ENCODE measurements at places on chromosomes 1 and 21.
A peak's percentile ranks its signal among the peaks of the same experiment; 100 is the strongest.

GRCh38 chr1:62057641-62058290 is 136.9 kb upstream of the L1TD1 start:
- DNase-seq: no peak

DNA sequence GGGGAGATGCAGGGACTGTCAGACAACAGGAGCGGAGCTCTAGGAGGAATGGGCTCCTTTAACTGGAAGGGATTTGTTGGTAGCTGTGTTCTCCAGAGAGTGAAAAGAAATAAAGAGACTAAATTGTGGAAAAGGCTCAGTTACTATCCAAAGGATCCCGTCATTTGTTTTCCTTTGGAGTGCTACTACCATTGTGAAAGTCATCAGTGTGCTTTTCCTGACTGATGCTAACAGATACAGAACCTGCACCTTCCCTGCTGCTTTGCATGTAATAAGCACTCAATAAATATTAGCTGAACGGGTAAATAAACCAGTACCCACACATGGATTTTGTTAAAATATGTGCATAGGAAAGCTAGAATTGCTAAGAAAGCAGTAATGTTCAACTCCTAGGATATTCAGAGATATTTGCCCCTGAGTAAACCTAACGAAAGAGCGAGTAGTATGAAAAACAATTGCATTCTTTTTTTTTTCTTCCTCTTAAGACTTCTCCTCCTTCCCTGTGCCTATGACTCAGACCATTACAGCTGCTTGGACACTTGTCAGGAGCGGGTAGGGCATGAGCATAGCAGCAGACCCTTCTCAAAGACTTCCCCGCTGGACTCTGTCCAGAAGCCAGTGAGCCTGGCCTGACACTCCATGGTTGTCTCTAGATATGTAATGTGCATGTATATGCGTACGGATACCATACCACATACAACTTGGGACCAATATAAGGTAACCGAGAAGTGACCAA is 41.7 kb downstream of the PTGFRN start:
- no peak for DNase-seq

GRCh38 chr1:17565461-17566252 is 26.2 kb downstream of the ARHGEF10L start:
- DNase-seq: peak; percentile 81

DNA sequence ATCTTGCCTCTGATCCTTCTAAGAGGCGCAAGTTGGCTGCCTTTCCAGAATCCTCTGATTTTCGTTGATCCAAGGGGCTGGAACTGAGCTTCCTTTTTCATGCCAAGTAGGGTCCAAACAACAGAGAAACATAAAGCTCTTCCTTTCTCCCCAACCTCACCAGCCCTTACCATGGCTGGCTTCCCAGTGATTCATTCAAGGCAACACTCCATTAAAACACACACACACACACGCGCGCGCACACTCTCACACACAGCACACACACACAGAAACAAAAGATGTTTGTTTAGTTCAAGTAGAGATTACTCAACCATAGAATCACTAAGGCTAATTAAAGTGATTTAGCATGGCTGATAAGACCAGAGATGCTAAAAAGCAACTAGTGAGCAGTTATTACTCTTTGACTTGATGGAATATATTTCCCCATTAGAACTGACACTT is 13.0 kb upstream of the GUCA2A start:
- DNase-seq: no peak

GRCh38 chr1:212738330-212738729 is 38.7 kb upstream of the BATF3 start:
- DNase-seq: no peak

DNA sequence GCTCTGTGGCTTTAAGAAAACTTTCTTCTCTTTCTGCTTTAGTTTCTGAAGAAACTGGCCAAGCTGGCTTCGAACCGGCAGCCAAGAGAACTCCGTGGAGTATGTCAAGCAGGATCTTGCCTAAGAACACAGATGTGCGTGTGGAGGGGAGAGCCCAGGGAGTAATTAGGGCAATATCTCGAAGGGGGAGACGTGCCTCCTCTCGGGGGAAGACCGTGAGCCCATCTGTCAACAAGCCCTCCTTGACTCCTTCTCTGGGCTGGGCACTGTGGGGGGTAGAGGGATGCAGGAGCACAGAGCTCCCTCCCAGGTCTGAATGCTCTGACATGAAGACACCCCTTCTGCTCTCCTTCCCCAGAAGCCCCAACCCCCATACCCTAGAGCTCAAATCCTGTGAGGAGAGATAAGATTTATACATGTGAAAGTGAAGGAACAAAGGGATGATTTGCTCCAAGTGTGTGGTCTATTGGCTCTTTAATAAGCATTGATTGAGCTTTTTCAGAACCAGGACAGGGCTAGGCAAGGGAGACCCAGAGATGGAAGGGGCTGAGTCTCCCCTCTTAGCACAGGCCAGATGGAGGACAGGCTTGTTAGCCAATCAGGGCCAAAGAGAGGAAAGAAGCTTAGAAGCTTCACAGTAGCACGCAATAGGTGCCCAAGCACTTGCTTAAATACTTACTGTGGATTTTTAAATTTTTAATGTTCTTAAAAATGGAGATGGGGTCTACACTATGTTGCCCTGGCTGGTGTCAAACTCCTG is 37.5 kb downstream of the EDN2 start:
- DNase-seq: no peak

DNA sequence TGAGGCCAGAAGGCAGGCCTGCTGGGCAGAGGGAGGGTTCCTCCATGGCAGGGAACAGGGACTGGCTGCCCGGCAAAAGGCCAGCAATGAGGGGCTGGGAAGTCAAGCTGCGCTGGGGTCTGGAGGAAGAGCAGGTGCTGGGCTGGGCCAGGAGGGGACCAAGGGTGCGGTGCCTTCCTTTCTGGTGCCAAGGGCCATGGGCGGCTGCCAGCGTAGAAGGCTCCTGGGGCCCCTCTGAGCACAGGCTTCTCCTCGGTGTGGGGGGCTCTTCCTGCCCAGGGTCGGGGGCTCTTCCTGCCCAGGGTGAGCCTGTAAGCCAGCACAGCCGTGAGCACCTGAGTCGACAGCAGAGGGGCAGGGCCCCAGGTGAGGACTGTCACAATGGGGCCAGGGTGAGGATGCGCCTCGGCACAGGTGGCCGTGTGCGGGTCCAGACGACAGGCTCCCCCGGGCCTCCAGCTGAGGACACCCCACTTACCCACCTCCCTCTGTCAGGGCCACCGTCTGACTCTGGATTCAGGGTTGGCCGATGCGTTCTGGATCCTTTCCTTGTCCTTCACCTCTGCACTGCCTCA is 10.7 kb upstream of the DNMT3L start:
- DNase-seq: no peak

- DNase-seq: no peak
Observed at GRCh38 chr1:55749975-55750627, 534.9 kb upstream of the USP24 start.

GRCh38 chr1:70966018-70966638 is 81.5 kb downstream of the PTGER3 start:
- DNase-seq: no peak

DNA sequence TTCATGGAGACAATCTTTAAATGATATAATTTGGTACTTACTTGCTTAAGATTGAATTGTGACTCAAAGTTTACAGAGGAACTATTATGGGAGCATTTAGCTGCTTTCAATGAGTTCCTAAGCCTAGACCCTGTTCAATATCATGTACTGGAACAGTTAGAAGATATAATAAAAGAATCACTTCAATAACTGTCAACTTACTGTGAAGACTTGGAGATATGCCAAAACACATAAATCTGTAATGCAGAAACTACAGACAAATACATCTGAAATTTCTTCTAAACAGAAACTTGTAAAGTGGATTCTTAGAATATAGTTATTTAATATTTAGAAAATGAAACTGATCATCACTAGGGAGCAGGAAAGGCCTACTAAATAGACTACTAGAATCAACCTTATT is 259.3 kb downstream of the HLX start:
- no peak for DNase-seq

DNA sequence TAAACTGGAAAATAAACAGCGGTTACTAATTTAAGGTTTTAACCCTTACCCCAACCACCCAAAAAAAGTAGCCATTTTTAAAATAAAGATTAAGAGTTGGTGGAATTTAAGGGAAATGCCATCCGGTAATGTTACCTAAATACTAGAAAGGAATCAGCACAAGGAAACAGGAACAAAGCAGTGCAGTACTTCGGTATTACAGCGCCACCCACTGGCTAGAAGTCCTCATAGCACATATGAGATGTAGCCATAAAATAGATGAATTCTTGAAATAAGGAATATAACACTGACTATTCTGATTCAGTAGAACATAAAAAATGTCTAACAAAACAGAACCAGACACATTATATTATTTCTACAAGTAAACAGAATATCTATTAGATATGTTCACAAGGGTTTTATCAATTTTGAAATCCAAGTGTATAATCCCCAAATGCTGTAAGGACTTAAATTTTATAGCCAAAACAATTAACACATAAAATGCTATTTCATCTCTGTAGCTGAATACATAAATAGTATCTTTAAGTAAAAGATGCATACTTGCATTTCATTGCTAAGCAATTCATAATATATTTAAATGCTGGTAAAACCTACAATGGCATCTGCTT is 58.8 kb downstream of the FRRS1 start:
- DNase-seq: peak; percentile 57

GRCh38 chr1:169739980-169740379 is 6.1 kb upstream of the SELE start:
- DNase-seq: no peak

- DNase-seq: no peak
Observed at GRCh38 chr1:27660300-27660835, 11.6 kb downstream of the IFI6 start.

DNA sequence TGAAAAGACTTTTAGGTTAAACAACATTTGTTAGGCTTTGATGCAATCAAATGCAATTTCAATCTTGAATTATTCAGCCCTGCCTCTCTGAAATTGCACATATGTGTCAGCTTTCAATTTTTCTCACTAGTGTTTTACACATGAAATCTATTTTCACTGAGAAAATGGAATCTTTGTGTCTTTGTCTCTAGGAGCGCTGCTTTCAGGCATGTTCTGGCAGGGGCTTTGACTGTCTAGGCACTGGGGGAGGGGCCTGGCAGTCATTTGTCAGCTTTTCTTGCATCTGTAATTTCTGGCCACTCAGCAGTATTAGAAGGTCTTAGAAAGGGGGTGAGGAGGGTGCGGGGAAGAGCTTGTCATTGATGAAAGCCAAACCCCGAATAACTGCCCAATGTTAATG is 264.4 kb downstream of the PTPRC start:
- no peak for DNase-seq

DNA sequence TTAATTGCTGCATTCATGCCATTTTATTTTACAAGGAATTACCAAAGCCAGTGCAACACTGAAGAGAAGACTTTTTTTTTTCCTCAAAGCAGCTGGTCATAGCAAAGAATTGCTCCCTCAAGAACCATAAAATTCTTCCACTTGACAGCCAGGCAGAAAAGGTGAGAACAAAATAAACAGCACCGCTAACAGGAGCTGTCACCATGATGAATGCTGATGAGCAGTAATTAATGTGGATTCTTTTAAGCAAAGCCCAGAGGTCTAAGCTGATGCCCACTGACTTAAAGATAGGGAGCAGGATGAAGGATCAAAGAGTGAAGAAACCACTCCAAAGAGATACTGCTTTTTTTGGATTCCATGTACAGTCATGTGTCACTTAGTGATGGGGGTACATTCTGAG is 428.4 kb downstream of the BRINP3 start:
- no peak for DNase-seq

DNA sequence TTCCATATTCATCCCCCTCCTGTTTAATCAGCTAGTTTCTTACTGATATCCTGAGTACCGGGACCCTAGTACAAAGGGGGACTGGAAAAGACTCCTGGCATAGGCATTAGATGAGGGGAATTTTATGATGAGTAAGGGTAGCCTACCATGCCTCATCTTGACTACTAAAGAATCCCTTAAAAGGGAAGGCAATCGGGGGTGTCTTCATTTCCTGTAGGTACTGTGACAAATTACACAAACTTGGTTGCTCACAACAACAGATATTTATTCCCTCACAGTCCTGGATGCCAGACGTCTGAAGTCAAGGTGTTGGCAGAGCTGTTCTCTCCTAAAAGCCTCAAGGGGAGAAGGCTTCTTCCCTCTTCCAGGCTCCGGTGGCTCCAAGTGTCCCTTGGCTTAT is 28.9 kb upstream of the RUNX1 start:
- no peak for DNase-seq

GRCh38 chr1:114324662-114324965 is 170.9 kb upstream of the SYT6 start:
- no peak for DNase-seq

DNA sequence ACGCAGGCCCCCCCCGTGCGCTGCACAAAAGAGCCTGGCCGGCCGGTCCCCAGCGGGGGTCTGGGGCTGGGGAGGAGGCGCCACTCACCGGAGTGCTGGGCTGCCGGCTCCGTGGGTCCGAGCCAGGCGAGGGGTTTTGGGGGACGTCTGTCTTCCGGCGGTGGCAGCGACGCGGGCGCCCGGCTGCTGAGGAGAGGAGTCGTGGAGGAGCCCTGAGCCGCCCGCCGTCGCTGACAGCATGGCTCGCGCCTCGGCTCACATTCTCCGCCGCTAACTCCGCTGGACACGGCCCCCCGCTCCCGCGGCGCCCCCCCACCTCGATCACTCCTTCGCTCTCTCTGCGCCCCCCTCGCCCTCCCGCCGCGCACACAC is 649 bp downstream of the AHDC1 start:
- DNase-seq: no peak

GRCh38 chr1:88224906-88225305 is 459.2 kb upstream of the PKN2 start:
- no peak for DNase-seq

GRCh38 chr1:80675454-80675853 is 1125.3 kb upstream of the ADGRL2 start:
- DNase-seq: no peak

- no peak for DNase-seq
Observed at GRCh38 chr21:16201718-16202117, 471.9 kb downstream of the USP25 start.

GRCh38 chr21:46100906-46101305 is 3.0 kb downstream of the COL6A2 start:
- peak; percentile 10 for DNase-seq

GRCh38 chr1:159999204-159999603 is 32.6 kb downstream of the PIGM start:
- no peak for DNase-seq

All from left lobe of liver (tissue), 2 donors.